ENCODE measurements at places on chromosomes 2 and 18. TPM values are rescaled to one million over a fixed set of nuclear protein-coding genes. Genes with fewer than 3 reads are reported as not detected.
A peak's percentile ranks its signal among the peaks of the same experiment; 100 is the strongest.

DNA sequence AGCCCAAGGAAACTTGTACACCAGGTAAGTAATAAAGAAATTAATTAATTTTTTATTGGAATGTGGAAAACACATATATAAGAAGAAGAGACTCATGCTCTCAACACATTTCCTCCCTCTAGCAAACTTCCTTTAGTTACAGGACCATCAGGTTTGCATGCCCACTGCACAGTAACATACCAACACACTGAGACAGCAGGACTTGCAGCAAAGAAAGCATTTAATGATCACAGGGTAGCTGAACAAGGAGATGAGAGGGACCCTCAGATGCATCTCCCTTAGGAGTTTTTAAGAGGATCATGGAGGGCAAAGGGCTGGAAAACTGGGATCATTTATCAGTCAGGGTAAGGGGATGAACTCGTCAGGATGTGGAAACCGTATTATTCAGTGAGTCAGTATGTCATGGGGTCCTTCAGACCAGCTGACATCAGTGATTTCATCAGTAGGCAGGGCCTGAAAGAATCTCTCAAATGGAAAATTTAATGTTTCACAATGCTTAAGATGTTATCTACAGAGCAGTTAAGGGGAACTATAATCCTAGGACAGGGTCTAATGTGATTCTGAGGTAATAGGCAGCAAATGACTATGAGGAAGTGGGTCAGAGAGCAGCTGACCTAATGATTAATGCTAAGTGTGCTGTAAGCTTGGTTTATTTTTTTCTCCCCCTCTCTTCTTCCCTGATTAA, 193.8 kb upstream of the RND3 start:
- DNase-seq: no peak

The FOXI3 gene
- 0.42 TPM for polyA plus RNA-seq

GRCh38 chr2:168517816-168518215, 61.7 kb downstream of the CERS6 start:
- no peak for DNase-seq

- no peak for DNase-seq
Measured at GRCh38 chr2:64785245-64785644, 131.5 kb upstream of the SERTAD2 start.

GRCh38 chr2:129369437-129369836, 610.0 kb upstream of the RAB6C start:
- no peak for DNase-seq

DNA sequence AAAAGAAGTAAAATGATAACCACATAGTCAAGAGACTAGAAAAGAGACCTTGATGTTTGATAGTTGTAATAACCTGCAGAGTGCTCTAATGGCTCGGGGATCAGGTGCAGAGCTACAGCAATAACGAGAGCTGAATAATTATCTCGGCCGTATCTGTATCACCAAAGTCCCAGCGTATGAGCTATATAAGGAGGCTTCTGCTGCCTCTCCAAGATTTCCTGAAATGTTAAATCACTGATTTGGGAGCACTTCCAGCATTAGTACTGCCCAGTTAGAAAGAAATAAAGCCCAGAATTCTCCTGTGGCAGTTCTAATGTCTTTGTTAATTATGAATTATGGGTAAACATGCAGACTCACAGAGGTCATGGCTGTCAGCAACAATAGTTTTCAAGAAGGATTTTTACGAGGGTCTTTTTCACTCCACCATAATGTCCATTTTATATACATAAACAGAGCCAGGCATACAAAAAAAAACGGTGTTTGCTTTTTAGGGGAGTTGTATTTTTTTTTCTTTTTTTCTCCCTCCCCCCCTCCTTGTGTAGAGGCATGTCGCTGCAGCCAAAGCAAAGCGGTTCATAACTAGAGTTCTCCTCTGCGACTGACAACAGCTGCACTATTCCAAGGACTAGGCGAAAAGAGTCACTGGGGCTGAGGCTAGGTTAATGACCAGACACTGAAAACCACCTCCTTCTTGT, 168.3 kb upstream of the VRK2 start:
- DNase-seq: no peak

The CEP68 gene
- 24.7 TPM for polyA plus RNA-seq

The CD226 gene
- polyA plus RNA-seq: 0.60 TPM

The TWIST2 gene
- 5.2 TPM for polyA plus RNA-seq

- DNase-seq: peak; percentile 48
Measured at GRCh38 chr2:204183608-204184007, 247.0 kb downstream of the ICOS start.

The SERPINB11 gene
- polyA plus RNA-seq: not detected
